ENCODE measurements at places on chromosomes 6 and 20.
A peak's percentile ranks its signal among the peaks of the same experiment; 100 is the strongest.

GRCh38 chr6:89412071-89413005 is at the start of gene RRAGD:
Gene RRAGD (minus strand): TSS chr6:89412273. CDS start chr6:89411993, 280 bp downstream.
- DNase-seq = no peak

GRCh38 chr6:16706911-16707783 is 54.1 kb downstream of the ATXN1 start:
- DNase-seq = no peak

DNA sequence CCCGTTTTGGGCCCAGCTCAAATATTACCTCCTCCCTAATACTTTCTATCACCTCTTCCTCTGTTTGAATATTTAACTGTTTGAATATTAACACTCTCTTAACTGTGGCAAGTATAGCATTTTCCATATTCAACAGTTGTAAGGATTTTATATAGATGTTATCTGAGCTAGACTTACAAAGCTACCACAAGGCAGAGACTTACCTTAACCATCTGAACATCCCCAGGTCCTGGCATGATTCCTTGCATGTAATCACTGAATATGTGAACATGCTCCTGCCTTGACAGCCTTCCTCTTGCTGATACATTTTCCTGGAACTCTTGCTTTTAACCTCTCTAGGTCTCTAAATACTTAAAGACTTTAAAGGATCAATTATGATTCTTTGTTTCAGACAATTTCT is 182.4 kb downstream of the MCHR2 start:
- DNase-seq = no peak

DNA sequence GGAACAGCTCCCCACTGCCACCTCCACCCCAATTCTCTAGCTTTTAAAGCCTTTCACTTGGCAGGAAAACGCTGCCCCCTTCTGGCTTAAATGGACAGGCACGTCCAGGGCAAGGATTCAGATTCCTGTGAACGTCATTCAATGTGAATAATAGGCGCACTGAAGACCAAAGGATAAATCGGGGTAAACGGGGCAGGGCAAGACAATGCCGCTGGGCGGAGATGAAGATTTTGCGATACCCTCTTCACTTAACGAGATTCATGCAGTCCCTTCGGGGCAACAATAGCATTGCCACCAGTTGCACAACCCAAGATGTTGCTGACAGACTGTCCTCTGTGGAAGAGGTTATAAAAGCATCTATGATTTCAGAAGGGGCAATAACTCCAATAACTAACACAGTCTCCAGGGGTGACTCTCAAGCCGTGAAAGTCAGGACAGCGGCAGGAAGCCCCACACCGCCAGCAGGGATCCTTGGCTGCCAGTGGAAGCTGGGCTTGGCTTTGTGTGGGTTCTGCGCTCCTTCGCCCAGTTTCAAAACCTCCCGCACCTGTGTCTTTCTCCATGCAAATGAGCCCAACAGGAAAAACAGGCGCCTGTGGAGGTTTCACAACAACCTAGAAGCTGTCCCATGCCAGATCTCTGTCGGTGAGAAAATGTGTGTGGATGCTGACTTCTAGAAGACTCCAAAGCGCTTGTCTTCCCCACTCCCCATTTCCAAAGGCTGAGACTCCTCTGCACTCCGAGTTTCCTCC is 291.8 kb downstream of the BMP7 start:
- peak; percentile 54 for DNase-seq

DNA sequence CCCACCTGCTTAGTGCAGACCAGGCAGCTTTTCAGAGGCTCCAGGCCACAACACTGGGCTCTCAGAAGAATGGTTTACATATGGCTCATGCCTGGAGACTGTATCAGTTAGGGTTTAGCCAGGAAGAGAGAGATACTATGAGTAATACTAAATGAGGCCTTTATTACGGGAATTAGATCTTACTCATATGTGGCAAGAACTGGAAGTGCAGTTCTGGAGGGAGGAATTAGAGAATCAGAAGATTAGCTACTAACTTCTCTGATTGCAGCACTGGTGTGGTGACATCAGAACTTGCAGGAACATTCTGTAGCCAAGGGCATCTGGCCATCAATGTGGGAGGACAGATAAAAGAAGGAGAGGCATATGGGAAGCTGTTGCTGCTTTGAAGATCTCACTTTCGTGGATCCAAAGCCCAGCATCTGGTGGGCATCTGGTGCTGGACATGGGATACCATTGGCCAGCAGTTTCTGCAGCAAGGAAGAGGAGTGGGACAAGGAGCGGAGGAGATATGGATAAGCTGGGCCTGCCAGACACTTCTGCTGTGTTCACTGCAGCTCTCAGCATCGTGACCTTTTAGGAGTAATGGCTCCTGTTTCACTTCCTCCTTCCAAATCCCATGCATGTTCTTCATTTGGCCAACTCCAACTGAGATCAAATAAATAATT is 248.5 kb downstream of the BTBD3 start:
- peak; percentile 74 for DNase-seq

DNA sequence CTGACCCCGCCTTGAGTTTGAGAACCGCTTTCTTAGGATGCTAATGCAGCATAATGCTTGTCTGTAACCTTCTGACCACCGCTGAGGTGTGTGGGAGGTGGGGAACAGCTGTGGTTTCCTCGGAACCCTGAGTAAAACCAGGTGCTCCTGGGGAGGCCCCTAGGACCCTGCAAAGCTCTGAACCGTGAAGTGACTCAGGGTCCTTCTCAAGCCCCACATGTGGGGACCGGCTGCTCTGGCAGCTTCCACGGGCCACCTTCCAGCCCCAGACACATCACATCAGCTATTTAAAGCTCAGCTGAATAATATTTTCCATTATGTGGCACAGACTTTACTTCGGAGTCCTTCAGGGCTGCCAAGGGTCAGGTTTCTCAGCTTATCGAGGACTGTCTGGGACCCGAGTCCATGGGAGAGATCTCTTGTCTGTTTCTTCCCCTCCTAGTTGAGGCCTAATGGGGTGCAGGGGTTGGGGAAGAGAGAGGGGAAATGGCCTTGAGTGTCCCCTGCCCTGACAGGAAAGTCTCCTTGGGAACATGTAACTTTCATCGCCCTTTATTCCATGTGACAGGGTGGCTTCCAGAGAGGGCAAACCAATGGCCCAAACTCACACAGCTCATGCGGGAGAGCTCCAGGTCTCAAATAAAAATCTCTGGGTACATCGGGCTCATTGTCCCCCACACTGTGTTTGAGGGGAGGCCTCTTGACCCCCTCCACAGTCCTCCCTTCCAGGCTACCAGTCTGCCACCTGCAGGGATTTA is 186.1 kb upstream of the SLC24A3 start:
- no peak for DNase-seq

DNA sequence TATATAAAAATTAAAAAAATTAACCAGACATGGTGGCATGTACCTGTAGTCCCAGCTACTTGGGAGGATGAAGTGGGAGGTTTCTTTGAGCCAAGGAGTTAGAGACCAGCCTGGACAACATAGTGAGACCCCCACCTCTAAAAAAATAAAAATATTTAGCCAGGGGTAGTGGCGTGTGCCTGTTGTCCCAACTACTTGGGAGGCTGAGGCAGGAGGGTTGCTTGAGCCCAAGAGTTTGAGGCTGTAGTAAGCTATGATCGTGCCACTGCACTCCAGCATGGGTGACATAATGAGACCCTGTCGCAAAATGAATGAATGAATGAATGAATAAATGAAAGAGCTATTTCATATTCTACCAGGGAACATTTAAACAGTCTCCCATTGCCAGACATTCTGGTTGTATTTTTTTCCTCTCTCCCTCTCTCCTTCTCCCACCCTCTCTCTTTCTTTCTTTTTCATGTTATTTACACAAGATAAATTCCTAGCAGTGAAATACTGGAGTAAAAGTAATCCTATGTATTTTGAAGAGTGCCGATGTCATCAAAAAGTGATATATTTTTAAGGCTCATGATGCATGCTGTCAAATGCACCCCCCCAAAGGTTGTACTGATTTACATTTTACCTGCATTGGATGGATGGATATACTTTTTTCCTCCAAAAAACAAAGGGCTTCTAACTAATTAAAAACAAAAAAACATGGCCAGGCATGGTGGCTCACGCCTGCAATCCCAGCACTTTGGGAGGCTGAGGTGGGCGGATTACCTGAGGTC is 194.8 kb upstream of the ZNF217 start:
- no peak for DNase-seq

GRCh38 chr6:108002365-108003221 is 44.6 kb upstream of the SEC63 start:
- no peak for DNase-seq

- no peak for DNase-seq
Measured at GRCh38 chr20:33727115-33727479, 4.7 kb upstream of the ZNF341 start.

GRCh38 chr6:99761711-99762110 is 155.1 kb downstream of the PRDM13 start:
- DNase-seq = no peak

GRCh38 chr6:41963371-41963770 is 21.8 kb upstream of the CCND3 start:
- DNase-seq = no peak

GRCh38 chr6:128131566-128131965 is 230.7 kb upstream of the THEMIS start:
- DNase-seq = no peak

DNA sequence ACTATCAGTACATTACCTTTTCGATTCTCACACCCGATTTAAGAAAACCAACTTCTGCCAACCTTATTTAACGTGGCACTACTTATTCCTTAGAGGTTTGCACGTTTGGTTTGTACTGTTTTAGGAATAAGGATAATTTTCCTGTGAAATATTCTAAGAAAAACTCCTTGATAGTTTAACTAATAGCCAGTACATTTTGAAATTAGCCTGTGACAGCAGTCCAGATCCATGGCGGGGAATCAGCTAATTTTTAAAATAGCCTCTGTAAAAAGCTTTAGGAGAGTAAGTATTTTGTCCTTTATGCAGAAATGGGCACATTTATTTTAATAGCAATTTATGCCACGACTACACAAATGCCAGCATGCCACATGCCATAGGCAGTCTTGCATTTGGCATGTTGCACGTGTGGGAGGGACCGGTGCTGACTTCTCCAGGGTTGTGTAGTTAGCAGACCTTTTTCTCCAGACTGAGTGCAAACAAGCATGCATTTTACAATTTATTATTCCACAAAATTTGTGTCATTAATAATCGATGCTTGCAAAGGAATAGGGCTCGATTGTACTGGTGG is 6.2 kb downstream of the FOXC1 start:
- DNase-seq = no peak

GRCh38 chr6:43969158-43969981 is 157.9 kb downstream of the MRPL14 start:
- DNase-seq = no peak

DNA sequence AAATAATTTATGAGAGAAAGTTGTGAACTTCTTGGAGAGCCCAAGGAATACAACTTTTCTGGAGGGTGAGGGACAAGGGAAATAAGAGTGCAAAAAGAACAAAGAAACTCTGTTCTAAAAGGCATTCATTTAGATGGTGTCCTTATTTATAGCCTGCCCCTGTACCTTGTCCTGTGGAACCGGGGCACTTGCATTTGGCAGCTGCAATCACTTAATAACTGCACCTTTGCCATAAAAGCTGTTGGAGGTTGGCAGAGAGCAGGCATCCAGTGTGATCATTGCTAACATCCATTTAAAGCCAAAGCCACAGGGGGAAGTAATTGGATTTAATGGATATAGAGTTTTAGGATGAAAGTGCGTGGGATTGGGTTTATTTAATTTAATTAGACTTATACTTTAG is 50.8 kb upstream of the SGK1 start:
- DNase-seq = no peak

- no peak for DNase-seq
Measured at GRCh38 chr6:69128411-69128810, 493.3 kb downstream of the ADGRB3 start.

DNA sequence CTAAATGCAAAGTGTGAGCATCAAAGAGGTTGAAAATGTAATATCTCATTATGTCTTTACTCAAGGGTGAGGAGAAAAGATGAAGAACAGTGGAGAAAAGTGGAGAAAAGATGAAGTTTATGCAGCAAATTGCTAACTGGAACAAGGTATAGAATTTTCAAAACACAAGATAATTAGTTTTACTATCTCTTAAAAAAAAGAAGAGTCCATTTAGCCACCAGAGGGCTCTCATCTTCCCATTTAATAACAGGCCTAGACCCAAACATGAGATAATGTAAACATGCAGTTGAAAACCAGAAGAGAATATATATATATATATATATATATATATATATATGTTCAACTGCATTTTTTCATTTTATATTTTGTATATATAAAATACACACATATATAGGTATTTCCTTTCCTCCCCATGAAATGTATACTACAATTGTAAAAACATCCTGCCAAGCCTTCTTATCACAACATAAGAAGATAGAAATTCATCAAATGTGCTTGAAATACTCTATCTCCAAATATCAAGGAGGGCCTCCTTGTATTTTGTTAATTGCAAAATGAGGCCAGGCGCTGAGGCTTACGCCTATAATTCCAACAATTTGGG is 78.4 kb downstream of the ADTRP start:
- no peak for DNase-seq

DNA sequence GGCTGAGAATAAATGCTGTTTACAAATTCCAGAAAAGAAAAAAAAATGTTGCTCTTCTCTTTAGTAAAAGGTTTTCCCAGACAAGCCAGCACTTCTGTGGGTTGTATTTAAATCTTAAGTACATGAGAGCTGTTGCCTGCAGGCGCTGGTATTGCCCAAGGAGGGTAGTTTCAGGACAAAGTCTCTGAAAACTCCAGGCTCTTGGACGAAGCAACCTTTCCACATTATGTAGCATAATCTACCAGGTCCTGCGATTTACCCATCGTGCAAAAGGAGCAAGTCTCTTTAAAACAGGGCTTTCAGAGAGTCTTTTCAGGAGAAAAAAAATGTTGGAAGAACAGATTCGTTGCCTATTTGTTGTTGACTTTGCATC is 65.6 kb downstream of the PLG start:
- DNase-seq = no peak

GRCh38 chr6:33112148-33112547 is 36.4 kb downstream of the HLA-DPB1 start:
- DNase-seq = peak; percentile 16

DNA sequence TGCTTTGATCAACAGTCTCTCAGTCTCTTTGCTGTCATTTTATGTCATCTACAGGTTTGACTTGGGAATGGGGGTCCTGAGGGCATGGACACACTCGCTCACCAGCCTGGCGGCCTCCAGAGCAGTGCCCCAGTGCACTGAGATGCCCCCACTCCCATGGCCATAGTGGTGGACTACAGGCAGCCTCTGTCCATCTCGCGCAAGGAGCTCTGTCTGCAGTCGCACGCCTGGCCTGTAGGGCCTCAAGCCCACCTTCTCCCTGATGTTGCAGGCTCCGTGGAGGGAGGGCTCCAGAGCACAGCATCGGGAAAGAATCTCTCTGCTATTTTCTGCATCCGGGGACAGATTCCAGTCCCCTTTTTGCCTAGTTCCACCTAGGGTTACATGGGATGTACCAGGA is 22.6 kb downstream of the DDO start:
- no peak for DNase-seq

GRCh38 chr20:37938954-37939353 is 36.0 kb downstream of the VSTM2L start:
- DNase-seq = no peak

DNA sequence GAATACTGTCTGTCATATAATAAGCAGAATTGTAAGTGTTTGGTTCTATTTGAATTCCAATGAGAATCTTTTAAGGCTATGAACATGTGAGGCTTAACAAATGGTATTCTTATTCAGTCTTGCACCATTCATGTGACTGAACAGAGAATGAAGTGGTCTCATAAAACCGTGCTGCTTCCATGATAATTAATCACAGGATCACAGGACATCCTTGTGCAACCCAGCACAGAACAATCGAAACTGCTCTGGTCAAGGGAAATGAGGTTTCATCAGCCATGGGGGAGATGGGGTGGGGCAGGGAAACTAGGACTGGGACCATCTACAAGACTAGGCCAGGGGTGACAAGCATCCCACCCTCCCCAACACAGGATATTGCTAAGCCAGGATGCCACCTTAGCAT is 6.0 kb downstream of the PPIL6 start:
- DNase-seq = no peak

Measured in GM04504 (cell line).